ENCODE measurements at places on chromosomes 11 and 22. TPM values are rescaled to one million over a fixed set of nuclear protein-coding genes. Genes with fewer than 3 reads are reported as not detected.

DNA sequence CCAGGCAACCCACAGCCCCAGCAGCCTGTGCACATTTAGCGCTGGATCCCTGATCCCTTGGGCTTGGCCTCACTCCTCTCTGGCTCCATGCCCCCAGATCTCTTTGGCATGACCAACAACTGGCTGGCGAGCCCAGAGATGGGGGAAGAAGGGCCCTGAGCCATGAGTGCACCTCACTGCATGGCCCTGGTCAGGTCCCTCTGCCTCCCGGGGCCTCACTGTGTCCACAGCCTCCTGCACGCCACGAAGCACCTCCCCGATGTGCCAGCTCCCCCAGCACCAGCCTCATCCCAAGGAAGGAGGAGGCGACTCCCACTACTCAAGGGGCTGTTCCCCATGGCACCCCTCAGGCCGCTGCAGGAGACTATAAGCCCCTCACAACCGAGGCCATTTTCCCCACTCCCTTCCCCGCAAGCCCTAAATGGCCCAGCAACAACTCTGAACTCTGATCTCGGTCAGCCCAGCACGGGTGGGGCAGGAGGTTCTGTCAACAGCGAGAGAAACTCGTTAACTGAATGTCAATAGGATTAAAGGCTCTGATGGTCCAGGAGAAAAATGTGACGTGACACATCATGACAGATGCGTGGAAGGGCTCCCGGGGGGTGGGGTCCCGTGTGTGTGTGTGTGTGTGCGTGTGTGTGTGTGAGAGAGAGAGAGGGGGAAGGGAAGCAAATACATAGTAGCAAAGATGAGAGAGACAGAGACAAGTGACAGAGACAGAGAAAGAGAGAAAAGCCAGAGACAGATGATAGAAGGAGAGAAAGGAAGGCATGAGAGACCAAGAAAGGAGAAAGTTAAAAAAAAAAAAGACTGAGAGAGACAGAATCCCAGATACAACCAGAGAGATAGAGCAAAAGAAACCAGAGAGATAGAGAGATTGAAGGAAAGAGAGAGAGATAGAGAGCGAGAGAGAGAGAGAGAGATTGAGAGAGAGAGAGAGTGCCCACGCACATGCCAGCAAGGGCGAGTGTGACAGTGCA is 28.4 kb upstream of the SYT7 start:
- no peak for DNase-seq

GRCh38 chr11:12506404-12506921 is 129.1 kb downstream of the PARVA start:
- DNase-seq: no peak

- DNase-seq: no peak
These were observed 61.2 kb downstream of the SHANK2 start for GRCh38 chr11:71191201-71191600.

DNA sequence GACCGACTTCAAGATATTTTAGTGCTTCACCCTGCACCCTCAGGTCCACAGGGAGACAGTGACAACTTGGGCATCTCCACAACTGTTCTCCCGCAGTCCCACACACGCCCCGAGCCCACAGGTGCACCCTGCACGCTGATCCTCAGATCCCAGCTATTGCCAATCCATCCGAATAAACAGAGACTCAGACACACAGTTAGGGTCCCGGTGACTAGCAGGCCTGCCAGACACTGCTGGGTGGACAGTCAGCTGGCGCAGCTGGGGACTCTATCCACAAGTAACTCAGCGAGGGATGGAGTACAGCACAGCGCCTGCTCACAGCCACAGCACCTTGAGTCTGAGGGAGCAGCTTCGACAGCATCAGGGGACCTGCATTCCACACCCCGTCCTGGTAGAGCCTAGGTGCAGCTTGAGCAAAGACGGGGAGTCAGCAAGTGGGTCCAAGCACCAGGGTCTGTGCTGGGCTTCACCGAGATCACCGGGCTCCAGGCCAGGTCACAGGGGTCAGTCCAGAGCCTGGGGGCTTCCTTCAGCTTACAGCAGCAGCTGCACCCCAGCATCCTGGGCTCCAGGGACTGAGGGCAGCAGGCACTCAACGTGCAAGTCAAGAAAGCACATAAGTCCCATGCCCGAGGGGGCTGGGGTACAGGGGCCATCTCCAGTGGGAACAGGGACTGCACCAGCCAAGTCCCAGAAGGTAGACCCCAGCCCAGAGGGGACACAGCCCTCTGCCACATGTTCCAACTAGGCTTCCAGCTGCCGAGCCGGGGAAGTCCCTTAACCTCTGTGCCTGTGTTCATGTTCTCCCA is 7.6 kb downstream of the RPL3 start:
- DNase-seq: no peak

GRCh38 chr11:107385361-107385981 is 72.2 kb downstream of the CWF19L2 start:
- DNase-seq: no peak

Gene ABCG4
- not detected for total RNA-seq

Gene CSF2RB
- total RNA-seq: 21.4 TPM

Gene APOA1
- not detected for total RNA-seq

Gene FZD4
- total RNA-seq: 75.2 TPM

Gene PPARA
- total RNA-seq: 21.9 TPM

Gene CCDC87
- not detected for total RNA-seq

Measured in thoracic aorta (tissue), 2 donors.